ENCODE measurements at places on chromosomes 11 and 22.

DNA sequence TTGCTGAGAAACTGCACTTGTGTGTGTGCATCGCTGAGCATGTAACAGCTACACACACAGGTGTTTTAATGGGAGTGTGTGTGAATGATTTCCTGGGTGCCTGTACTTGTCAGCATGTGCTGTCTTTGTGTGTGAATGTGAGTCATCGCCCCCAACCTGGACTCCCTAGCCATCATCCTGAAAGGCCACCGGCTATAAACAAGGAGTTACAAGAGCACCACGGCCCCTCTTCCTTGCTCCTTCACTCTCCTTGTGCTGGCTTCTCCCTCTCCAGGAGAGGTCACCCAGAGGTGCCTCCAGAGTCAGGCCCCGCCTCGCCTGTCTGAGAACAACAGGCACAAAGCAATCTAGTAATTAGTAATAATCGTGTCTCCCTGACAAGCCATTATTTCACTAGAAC, 419.2 kb downstream of the BUD13 start:
- ATAC-seq, result no peak

DNA sequence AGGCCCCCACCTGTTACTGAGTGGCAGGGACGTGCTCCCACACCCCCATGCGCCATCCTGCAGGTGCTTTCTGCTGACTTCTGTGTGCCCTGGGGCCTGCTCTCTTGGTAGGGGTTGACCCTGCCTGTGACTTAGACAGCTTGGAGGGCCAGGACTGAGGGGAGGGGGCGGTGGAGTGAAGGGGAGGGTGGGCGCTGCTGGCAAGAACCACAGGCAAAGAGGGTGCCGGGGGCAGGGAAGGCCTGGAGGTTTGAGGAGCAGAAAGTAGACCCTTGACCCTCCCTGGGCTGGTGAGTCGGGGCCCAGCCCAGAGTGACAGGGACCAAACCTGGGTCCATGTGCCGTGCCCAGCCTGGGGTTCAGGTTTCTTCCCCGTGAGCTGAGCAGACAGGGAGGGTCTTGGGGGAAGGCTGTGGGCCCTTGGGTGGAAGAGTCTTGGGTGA, 17.8 kb downstream of the KCNQ1 start:
- ATAC-seq, result no peak

DNA sequence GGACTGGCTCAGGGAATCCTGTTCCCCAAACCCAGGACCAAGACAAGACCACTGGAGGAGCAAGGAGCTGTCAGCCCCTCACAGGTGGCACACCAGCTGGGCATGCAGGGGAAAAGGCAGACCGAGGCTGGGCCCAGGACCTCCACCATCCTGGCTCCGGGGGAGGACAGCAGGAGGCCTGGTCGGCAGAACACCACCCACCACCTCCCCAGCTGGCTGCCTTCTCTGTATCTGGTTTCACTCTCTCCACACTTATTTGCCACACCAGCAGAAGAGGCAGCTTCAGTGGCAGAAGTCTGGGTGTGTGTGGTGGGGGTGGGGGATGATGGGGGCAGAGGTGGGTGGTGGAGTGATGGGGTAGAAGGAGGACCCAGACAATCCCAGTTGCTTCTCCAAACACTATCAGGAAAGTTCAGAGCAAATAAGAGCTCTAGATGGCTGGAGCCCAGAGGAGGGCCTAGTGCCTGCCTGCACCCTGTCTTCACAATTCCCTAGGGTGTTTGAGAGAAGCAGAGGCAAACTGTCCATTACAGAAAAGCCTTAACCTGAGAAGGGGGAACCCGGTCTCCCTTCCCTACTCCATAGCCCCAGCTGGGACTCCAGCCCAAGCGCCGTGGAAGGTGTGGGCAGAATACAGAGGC, 51.9 kb upstream of the CDON start:
- no peak for ATAC-seq

GRCh38 chr22:28443526-28443876, 236.1 kb downstream of the TTC28 start:
- no peak for ATAC-seq

- ATAC-seq, result no peak
Observed at GRCh38 chr11:80365980-80366379, 925.1 kb upstream of the TENM4 start.

GRCh38 chr11:20617346-20618005, 18.1 kb downstream of the SLC6A5 start:
- ATAC-seq, result no peak

DNA sequence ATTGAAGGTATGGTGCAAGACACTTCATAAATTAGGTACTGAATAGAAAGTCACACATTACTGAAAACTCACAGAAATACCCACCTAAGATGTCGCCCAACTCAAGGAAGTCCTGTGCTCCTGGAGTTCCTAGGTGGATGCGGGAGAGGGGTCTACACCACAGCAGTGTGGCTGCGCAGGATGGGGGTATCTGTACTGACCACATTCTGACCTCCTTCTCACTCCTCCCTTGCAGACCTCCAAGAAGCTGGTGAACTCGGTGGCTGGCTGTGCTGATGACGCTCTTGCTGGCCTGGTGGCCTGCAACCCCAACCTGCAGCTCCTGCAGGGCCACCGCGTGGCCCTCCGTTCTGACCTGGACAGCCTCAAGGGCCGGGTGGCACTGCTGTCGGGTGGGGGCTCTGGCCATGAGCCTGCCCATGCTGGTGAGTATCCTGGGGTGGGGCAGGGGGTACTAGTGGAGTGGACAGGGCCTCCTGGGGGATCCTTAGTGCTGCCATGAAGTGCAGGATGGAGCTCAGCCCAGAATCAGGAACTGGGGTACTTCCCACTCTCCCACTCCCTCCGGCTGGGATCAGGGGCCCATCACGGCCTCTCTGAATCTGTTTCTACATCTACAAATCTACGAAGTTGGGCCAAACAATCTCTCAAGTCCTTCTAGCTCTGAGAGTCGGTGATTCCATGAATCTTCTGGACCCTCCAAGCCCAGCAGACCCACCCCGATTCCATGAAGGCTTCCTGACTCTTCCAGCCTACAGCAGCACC, 4.9 kb downstream of the TKFC start:
- no peak for ATAC-seq

Data from activated T-helper 17 cell treated with anti-CD3 and anti-CD28 coated beads, Interleukin-2, amount 50 U/mL, for 72 hours (primary cell).